ENCODE measurements at places on chromosomes 4 and X.
A peak's percentile ranks its signal among the peaks of the same experiment; 100 is the strongest.

DNA sequence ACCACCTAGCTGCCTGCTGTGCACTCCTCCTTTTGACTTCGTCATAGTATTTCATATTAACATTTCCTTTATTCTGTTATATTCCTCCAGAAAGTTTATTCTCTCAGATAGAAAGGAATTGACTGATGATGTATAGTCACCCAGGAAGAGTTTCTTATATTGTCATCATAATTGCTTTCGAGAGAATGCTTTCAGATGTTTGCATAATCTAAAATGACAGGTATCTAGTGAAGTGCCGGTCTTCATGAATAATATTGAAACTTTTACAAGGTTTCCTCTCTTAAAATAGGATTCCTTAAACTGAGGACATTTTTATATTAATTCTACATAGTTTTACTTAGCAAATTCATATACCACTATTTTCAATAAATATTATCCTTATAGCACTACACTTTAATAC is 10.1 kb downstream of the SEC24D start:
- DNase-seq = no peak

GRCh38 chr4:31461421-31461820 is 741.3 kb downstream of the PCDH7 start:
- no peak for DNase-seq

GRCh38 chrX:140744085-140744484 is 34.5 kb downstream of the LINC00632 start:
- DNase-seq = no peak

DNA sequence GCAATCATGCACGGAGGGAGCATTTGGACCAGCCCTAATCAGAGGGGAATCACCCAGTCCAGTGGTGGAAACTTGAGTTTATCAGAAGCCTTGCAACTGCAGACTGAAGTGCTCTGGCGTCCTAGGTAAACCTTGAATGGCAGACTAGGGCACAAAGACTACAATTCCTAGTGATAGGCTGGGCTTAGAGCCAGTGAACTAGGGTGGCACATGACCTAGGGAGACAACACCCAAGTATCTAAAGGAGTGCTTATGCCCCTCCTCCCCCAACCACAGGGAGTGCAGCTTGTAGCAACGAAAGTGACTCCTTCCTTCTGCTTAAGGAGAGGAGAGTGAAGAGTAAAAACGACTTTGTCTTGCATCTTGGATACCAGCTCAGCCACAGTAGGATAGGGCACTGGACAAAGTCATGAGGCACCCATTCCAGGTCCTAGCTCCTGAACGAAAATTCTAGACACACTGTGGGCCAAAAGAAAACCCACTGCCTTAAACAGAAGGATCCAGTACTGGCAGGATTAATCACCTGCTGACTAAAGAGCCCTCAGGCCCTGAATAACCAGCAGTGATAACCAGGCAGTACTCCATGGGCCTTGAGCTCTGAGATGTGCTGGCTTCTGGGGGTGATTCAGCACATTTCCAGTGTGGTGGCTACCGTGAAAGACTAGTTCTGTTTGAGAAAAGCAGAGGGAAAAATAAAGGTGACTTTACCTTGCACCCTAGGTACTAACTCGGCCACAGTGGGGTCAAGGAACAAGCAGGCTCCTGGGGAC is 58.7 kb upstream of the STARD8 start:
- no peak for DNase-seq

GRCh38 chrX:132216806-132217202 is 2.4 kb downstream of the RAP2C start:
- no peak for DNase-seq

GRCh38 chrX:129877401-129877800 is 28.6 kb upstream of the UTP14A start:
- DNase-seq = no peak

DNA sequence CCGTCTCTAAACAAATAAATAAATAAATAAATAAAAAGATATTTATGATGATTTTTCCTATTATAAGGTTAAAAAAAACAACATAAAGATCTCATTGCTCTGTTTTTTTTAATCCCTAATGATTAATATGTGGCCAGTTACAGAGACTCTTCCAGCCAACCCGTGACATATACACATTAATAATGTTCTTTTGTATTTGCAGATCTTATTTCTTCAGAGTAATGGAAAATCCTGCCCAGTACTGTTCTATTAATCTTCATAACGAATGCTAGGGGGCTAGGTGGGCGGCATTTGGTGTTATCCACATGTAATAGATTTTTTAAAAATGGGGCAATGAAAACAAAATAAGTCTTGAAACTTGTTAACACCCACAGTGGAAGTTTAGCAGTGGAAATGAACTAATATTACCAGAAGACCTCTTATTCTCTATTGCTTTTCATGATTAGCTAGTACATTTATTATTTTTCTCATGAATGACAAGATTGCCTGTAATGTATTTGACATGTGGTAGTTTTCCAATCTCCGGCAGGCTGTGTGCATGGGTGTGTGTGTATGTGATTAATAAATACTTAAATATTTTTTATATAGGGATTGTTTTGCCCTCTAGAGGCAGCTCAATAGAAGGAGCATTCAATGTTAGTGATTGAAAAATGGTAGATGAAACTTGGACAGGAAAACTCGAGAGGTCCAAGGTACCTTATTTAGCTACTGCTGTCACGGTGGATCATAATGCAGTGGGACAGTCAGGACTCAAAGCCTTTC is 457.4 kb downstream of the IL1RAPL1 start:
- no peak for DNase-seq

DNA sequence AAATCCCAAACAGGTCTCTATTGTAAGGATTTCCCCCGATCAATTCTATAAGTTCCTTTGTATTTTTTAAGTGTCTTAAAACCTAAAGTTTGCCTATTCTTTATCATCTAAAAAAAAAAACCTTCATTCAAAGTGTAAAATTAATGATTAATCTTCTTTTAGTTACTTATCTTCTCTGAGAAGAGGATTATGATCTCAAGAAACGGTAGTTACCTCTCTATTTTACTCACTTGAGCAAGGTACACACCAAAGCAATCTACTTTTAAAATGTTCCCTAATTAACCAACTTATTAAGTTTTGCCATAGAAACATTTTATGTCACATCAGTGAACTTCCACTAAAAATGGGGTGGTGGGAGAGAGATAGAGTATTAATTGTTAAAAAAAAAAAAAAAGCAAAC is 15.2 kb upstream of the GALNT7 start:
- DNase-seq = no peak

GRCh38 chr4:985123-985830 is 1.6 kb upstream of the IDUA start:
- peak; percentile 67 for DNase-seq

DNA sequence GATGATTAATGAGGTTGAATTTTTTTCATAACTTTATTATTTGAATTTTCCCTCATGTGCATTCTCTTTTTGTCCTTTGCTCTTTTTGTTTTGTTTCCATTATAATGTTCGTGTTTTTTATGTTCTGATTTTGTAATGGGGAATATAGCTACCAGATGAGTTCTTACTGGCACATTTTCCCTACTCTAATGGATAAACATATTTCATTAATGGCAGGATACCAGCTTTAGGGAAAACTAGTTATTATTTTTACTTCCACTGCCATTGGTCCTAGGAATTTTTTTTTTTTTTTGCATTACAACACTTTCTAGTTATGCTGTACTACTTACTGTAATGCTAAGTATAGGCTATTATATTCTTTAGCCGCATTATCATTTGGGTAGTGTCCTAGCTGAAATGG is 286.3 kb downstream of the SPRY1 start:
- no peak for DNase-seq

DNA sequence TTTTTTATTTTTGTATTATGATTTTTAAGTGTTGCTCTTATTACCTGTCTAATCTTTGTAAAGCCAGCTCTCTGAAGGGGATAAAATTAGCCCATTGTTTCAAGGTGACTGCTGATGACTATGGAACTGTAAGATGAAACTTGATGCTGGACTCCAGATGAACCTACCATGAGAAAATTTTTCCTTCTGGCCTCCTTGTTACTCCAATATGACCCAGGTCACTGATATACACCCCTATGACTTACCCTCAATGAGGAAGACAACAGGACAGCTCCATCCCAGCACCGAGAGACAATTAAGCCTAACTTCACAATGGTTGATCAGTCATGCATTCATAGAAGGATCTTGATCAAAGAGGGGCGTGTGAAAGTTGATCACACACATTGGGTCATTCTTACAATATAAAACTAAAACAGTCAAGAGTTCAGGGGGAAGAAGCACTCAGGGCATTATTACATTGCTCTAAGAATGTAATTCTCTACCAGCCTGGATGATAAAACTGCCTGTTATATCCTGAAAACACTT is 230.8 kb upstream of the AGTR2 start:
- no peak for DNase-seq

DNA sequence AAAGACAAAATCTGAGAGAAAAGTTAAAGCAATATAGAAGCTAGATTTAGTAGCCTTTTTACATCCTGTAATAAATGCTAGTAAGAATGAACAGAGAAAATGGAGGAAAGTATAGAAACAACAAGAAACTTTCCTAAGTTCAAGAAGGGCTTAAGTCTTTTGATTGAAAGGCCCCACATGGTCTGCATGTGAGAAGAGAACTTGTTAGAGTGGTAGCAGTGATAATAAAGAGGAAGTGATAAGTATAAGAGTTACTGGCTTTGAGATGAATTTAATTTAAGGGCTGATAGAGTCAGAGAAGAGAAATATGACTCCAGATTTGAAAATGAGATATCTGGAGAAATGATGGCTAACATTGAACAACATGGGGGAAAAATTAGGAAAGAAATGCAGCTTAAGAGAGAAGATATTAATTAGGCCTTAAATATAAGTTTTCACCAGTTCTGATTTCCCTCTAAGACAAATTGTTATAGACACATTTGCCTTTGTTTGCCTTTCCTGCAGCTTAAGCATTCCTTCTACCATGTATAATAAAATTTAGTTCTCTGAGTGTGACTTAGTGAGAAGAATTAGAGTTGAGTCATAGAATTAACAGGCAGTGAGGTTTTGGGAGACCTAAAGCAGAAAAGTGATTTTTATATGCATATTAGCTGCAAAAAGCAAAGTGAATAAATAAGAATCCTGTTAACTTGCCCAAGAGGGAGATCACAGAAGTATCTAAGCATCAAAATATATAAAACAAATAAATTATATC is 18.4 kb downstream of the ZFX start:
- no peak for DNase-seq

DNA sequence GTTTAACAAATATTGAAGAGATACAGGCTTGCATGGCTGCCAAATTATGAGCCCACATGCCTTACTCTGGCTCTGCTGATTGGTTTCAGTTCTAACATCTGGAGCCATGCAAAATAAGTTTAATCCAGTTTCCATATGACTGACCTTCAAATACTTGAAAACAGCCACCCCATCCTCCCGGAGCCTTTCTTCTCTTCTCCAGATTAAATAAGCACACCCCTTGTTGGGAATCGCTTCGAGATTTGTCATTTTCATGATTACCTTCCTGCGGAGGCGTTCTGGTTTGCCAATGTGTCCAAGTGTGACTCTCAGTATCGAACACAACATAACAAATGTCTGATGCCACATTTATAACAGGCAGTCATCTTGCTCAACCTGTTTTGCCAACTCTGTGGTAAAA is 101.6 kb upstream of the JADE1 start:
- no peak for DNase-seq

GRCh38 chr4:37441231-37442061 is 196.9 kb downstream of the NWD2 start:
- no peak for DNase-seq

DNA sequence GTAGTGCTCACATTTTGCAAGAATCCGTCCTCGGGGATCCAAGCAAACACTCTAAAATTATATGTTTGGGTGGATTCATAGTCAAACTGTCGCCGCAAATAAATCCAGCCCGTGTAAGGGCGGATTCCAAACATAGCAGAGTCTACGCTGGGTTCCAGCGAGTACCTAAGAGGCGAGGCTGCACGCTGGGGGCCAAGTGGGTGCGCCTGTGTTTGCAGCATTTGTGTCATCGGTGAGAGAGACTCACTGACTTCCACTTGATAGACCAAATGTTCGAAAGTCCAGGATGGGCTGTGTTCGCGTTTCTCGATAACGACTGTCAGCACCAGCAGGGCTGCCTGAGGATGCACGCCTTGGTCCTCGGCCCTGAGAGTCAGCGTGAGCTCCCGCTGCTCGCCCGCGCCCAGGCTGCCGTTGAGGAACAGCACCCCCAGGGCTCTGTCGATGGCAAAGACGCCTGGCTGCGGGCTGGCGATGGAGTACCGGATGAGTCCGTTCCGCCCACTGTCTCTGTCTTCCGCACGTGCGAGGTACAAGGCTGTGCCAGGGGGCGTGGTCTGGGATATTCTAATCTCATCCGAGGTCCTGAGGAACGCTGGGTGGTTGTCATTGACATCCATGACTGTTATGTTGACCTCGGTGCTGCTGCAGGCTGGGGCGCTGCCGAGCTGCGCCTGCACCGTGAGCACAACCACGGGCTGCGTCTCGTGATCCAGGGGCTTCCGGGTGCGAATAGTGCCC is 158.7 kb downstream of the DCHS2 start:
- DNase-seq = peak; percentile 62

DNA sequence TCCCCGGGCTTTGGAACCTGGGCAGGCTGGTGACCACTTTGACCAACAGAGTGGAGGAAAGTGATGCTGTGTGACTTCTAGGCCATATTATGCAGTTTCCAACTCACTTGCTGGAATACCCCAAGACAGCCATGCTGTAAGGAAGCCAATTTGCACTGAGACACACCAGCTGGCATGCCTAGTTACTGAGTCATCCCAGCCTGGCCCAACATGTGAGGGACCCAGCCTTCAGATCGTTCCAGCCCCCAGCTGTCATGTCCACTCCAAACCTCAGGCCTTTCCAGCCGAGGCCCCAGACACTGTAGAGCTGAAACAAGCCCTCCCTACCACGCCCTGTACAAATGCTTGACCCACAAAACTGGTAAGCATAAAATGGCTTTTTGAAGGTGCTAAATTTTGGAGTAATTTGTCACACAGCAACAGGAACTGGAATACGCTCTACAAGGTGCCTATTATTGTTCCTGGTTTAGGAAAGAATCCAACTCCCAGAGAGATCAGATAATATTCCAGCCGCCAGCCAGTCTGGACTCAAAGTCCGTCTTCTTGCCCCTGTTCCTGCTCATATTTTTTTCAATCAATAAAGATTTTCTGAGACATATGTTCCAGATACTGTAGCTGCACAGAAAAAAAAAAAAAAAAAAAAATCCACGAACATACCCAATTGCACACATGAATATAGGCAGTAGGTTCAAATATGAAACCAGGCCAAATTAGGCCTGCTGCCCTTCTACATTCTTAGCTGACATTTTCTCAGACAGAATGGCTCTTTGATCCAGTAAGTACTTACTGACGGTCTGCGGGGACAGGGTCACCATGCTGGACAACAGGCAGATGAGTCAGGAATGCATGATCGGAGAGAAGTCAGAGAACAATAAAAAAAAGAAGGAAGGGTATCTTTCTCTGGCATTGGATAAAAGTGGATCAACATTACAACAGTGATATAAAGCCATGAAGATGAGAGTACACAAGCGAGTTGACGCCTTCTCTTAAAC is 35.1 kb downstream of the SH3KBP1 start:
- no peak for DNase-seq

- DNase-seq = no peak
Observed at GRCh38 chr4:186016796-186017195, 52.2 kb upstream of the TLR3 start.
